ENCODE measurements at places on chromosomes 2 and 18.

GRCh38 chr18:55407191-55407590 is 180.8 kb downstream of the TCF4 start:
- DNase-seq, result no peak

DNA sequence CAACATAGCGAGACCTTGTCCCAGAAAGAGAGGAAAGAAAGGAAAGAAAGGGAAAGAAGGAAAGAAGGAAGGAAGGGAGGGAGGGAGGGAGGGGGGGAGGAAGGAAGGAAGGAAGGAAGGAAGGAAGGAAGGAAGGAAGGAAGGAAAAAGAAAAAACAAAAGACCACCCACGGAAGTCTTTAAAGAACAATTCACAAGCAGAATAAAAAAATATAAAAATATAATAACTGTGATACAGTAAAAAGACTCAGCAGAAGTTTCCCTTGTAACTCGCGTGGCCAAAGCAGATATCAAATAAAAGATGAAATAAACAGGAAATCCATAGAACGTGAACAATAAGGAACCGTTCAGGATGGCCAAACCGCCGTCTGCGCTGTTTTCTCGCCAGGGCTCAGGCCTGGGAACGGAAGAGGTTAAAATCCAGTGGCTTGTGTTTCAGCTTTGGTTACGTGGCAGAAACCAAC is 1.2 kb upstream of the SLC1A4 start:
- no peak for DNase-seq

- DNase-seq, result no peak
These were observed 214.7 kb downstream of the KLHL29 start for GRCh38 chr2:23599667-23600066.

DNA sequence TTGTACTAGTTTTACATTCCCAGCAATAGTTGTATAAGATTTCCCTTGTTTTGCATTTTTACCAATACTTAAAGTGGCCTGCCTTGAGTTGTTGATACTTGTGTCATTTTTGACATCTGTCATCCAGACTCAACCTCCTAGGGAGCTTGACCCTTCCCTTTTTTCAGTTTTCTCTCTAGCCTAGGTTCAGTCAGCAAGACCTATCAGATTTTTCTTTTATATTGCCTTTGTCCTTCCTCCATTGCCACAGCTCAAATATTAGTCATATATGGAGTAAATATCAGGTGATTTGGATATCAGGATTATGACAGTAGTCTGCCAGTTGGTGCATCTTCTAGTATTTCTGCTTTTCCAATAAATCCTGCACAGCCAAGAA is 13.4 kb downstream of the CENPO start:
- DNase-seq, result no peak

DNA sequence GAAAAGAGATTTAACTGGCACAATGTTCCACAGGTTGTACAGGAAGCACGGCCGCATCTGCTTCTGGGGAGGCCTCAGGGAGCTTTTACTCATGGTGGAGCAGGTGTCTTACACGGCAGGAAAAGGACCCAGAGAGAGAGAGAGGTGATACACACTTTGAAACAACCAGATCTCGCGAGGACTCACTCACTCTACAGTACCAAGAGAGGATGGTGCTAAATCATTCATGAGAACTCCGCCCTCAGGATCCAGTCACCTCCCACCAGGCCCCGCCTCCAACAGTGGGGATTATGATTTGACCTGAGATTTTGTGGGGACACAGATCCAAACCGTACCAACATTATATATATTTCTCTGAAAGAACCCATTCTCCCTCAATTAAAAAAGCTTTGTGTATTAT is 79.7 kb upstream of the DOCK10 start:
- no peak for DNase-seq

GRCh38 chr18:13136904-13137669 is 81.5 kb upstream of the LDLRAD4 start:
- no peak for DNase-seq

DNA sequence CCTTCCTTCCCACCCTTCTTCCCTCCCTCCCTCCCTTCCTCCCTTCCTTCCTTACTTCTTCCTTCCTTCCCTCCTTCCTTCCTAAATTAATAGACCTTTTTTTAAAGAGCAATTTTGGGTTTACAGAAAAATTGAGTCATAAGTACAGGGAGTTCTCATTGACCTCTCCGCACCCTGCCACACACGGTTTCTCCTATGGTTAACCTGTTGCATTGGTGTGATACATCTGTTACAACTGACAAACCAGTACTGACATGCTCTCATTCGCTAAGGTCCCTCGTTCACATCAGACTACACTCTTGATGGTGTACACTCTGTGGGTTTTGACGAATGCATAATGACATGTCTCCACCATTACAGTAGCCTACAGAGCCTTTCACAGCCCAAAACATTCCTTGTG is 11.6 kb upstream of the SDC1 start:
- no peak for DNase-seq

DNA sequence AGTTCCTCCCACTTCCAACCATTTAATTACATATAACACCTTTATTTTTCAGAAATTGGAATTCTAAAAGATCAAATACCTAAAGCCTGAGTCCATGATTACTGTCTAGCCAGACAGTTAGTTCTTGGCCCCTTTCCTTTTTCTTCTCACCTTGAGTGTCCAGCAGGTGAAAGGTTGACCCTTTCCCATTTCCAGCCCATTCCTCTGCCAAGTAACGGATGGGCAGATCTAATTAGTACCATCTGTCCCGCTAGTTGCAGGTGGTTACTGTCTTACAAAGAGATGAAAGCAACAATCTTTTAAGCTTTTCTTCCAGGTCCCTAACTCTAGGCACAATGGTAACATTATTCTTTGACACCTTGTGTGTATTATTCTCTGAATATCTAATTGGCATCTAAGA is 506.7 kb downstream of the ARHGAP15 start:
- no peak for DNase-seq

DNA sequence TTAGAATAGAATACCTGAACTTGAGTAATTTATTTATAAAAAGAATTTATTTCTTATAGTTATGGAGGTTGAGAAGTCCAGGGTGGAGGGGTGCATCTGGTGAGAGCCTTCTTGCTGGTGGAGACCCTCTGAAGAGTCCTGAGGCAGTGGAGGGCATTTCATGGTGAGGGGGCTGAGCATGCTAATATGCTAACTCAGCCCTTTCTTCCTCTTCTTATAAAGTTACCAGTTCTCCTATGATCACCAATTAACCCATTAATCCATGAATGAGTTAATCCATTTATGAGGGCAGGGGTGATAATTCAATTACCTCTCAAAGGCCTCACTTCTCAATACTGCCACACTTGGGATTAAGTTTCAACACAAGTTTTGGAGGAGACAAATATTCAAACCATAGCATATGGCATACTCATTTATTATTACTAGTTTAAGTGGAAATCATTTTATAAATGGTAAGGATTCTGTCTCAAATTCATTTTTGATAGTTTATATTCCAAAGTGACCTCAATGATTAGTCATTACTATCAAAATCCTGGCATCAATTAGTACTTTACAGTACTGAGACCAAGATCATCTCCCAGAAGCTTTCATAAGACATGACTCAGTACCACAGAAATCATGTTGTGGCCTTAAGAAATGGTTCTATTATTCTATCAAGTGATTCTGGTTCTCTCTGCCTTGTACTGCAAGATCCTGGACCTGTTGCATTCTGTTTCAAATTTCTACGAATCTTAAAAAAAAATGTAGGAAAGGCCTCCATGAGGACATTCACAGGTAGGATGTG is 5.5 kb downstream of the ZNF396 start:
- no peak for DNase-seq

DNA sequence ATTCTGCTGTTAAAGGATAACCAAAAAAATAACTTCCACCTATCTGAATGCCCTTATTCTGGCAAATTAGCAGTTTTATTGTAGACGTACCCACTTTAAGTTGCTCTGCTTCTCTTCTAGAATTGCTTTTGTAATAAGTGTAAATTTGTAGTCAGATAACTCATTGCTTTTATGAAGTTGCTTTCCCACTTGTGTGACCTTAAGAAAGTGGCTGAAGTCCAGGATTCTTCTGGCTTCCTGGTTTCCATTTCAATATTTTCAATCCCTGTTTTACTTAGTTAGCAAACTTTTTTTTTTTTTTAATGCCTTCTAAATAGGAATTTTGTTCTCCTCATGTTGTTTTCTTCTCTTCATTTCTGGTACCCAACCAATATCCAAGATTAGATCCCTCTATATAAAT is 59.8 kb downstream of the GLS start:
- no peak for DNase-seq

DNA sequence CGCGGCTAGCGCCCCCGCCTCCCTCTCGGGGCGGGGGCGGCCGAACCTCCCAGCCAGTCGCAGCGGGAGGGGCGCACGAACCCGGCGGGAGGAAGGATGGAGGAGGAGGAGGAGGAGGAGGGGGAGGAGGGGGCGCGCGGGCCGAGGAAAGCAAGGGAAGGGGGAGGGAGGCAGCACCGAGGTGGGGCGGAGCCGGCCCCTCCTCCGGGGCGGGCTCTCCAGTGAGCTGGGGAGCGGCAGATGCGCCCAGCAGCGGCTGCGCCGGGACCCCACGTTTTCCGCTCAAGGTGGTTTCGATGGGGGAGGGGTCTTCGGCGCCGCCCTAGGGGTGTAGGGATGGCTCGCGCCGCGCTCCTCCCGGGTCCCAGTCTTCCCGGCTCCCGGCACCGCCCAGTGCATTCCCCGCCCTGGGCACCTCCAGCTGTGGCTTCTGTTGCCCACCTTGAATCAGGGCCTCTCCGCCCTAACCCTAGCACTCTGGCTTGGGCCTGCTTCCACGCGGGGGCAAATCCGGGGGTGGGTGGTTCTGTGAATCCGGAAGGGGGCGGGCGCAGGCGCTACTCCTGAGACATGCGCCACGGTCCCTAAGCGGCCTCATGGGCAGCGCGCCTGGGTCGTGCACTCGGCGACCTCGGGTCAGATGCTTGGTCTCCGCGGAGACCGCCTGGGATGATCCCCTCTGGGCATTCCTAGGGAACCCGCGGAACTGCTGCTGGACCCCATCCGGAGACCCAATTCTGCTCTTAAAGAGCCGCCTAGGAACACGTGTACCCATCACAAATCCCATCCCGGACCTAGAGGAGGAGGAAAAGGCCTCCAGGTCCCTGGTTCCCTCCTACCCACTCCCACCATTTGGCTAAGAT is at the start of gene FBXO41:
Gene FBXO41, minus strand, starts transcription at position 183 of the 863 bp plus-strand sequence. CDS start 14,848 bp downstream, outside the sequence.
- DNase-seq, result peak; percentile 77

- DNase-seq, result no peak
These were observed 30.4 kb downstream of the SRSF7 start for GRCh38 chr2:38720613-38721241.

- no peak for DNase-seq
These were observed 744.3 kb upstream of the REG3G start for GRCh38 chr2:78281164-78281563.

DNA sequence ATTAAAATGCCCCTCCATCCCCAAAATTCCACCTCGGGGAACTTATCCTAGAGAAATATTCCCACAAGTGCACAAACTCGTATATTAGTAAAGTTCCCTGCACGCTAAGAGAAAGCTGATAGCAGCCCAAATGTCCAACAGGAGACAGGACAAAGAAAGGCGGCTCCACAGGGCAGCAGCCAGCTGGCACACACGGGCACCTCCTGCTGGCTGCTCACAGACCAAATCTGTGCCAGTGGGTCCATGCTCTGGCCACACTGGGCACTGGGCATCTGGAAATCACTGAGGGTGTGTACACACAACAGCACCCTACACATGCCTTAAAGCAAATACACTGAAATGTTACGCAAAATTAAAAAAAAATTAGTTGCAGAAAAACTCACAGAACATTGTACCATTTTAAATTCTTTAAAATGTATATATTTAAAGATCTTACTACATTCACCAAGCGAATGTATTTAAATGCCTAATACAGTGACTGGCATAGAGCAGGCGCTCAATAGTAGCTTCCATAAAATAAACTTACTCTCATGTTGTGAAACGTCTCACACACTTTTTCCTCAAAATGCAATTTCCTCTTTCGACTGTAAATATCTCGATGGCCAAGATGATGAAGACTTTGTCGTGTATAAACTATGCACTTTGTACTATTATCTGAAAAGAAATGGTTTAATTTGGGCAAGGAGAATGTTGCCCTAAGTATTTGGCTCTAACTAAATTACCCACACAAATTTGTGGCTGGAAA is 19.4 kb downstream of the ZNF516 start:
- no peak for DNase-seq

- no peak for DNase-seq
These were observed 793.6 kb upstream of the ACVR2A start for GRCh38 chr2:147051248-147051647.

DNA sequence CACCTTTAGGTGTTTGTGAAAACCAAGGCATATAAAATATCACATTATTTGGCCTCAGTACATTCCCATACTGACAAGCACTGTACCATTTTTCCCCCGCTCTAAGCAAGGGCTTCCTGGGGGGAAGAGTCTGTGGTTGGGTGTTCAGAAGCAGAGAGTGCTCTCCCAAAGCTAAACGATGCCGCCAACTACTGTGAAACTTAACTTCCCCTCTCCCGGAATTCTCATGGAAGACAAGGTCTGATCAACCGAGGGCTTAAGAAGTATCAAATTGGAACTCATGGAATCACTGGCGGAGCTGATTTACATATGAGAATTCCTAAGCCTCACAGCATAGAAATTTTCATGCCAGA is 433 bp upstream of the MFF start:
- peak; percentile 12 for DNase-seq

DNA sequence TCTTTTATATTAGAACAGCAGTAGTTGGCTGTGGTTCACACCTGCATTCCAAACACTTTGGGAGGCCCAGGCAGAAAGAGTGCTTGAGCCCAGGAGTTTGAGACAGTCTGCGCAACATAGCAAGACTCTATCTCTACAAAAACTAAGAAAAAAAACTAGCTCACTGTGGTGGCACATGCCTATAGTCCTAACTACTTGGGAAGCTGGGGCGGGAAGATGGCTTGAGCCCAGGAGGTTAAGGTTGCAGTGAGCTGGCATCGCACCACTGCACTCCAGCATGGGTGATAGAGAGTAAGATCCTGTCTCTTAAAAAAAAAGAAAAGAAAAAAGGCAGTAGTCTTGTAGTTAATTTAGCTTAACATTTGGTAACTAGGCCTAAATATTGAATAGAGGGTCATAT is 136.6 kb downstream of the AGPS start:
- DNase-seq, result no peak

GRCh38 chr2:36567711-36568408 is 30.1 kb downstream of the FEZ2 start:
- DNase-seq, result no peak

DNA sequence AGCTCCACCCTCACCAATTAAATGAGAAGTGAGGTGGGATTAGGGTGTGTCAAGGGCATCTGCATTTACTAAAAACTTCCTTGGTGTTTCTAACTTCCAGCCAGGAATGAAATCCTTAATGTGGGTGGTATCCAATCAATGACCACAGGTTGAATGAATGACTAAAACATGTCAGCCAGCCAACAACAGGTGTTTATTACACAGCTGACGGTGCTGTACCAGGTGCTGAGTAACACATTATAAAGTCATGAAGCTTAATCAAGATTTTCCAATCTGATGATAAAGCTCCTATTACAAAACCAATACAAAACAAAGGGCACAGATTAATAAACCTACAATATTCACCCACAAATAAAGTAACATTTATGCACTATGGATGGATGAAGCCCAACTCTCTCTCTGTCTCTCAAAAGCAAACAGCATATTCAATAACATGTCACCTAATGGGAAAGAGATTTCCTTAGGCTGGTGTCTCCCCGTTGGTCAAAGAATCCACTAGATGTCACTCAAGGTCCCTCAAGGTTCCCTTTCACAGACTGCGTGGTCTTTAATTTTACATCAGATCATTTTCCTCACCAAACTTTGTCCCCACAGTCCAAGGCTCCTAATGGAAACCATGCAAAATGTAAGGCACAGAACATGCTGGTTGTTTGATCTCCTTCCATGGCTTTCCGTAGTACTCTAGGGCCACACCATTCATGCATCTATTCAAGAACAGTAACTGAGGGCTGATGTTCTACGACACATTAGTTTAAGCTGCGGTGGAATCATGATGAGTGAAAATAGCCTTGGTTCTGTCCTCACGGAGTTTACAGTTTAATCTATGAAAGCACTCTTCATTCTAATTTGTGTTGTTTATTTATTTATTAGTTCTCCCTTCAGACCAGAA is 6.4 kb upstream of the PTPN4 start:
- DNase-seq, result no peak
